GM06990 (cell line): ENCODE measurements at places on chromosomes 12 and 14.

DNA sequence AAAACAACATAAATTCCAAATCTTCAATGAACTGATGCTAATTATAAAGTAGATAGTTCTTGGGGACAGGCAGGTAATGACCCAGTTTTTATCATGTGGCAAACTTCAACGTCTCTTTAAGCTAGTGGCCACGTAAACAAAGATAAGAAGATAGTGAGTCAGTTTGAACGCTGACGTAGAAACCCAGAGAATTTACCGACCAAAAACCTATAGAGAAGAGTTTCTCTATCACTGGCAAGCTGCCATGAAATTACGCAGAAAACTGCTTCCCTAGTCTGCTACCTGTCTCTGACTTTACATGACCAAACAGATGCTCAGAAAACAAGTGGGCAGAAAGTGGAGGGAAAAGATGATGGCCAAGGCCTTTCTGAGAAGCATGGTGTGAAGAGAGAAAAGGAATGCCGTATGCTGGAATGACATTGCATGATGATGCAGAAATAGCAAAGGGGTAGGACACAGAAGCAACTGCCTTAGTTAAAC lies 136.3 kb downstream of the ITPR2 start:
- DNase-seq: no peak

- no peak for DNase-seq
These were observed 119.4 kb upstream of the PLEKHA5 start for GRCh38 chr12:19010087-19010486.

DNA sequence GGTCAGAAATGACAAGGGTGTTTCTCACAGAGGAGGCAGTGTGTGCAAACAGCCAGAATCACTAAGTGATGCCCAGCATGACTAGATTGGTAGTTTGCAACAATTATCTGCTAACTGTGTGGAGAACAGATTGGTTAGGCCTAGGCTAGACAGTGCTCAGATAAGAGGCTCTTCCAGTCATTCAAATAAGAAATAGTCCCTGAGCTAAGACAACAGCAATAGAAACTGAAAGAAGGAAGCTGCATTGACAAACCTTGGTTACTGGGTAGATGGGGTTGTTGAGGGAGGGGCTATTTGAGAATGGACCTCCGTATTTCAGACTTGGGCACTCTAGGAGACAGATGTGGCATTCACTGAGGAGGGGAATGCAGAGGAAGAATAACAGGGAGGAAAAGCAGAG lies 255.0 kb upstream of the NPAS3 start:
- no peak for DNase-seq

DNA sequence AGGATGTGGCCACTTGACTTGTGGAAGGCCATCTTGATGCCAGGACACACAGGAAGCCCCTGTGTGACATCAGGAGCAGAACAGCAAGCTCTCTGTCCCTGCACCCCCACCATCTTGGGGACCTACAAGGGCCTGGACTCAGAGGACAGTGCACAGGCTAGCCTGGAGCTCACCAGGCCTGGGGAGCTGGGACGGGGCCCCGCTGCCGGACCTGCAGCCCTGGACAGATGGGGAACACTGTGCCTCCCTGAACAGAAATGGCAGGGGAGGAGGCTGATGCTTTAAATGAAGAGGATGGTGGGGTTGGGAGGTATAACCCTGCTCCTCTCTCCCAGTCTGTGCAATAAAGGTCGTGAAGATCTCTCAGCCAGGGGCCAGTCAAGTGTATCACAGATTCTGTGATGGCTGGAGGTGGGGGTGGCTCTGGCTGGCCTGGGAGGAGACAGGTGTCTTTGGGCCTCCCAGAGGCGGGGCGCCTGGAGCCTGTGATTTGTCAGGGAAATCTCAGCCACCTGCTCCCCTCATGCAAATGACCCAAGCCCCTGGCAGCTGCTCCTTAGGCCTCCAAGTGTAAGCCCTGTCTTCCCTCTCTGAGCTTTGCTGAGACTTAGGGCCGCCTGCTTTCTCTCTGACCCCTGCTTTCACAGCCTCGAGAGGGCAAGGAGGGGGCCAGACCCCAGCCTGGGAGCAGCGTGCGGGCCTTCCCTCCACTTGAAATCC lies 1.1 kb upstream of the GNB3 start:
- DNase-seq: peak; percentile 66

DNA sequence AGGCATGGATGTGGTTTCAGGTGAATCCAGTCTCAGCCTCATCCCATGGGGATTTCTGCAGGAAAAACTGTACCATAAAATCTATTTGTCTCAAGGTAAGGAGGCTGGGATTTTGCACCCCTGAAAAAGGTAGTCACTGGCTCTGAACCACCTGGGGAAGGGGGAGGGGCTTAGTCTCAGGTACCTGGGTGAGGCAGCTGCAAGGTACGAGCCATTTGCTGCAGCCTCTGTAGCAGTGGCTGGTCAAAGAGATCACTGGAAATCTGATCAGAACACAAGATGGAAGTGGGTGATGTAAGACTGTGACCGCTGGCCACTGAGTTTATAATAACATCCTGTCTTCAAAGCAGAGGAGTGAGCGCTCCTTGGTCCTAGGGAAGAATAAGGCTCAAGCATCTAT lies 209.9 kb upstream of the NOS1 start:
- DNase-seq: no peak

- no peak for DNase-seq
These were observed 300.7 kb upstream of the SEL1L start for GRCh38 chr14:81834308-81834707.

GRCh38 chr12:31959701-31960391 lies 631 bp downstream of the RESF1 start:
- DNase-seq: no peak

DNA sequence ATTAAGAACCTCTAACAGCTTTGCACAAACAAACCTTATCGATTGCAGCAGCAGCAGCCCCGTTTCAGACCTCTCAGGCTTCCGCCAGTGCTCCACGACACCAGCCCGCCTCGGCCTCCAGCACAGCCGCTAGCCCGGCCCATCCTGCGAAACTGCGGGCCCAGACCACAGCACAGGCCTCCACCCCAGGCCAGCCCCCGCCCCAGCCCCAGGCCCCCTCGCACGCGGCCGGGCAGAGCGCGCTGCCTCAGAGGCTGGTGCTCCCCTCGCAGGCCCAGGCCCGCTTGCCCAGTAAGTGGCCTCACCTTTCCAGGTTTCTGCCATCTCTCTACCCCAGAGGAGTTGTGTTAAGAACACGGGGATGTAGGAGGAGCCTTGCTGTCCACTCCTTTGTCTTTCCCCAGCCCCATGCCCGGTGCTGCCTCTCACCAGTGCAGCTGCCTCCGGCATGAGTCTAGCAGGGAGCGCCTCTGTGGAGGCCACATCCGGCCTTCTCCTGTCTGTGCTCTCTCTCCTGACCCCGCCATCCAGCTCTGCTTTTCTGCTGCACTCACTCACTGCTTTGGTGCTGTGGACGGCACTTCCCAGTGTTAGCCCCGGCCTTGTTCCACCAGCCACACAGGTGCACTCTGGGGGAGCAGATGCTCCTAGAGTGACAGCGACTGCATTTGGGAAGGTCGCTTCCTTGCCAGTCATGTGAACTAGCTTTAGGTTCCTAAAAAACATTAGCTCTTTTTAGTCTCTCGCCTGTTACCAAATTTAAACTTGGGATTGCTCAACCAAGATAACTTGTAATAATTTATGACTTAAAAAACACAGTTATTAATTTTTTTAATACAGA lies 71.5 kb downstream of the EP400 start:
- no peak for DNase-seq

DNA sequence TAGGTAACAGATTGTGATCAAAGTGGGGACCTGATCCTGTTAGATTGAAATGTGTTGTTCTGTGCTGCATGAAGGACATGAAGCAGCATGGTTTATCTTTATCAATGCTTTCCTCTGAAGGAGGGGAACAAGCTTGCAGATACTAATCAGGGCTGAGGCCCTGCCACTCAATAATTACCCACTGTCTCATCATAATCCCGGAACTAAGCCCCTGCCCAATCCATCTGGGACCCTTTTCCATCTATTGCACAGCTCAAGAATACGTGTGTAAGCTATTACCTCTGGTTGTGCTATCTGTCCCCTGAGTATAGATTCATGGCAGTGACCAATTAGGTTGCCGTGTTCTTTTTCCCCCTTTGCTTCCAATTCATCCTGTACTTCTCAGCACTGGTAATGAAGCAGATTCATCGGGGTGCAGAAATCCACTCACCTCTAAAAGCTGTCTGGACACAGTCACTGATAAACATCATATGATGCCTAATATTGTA lies 67.8 kb downstream of the OTX2 start:
- no peak for DNase-seq

- no peak for DNase-seq
These were observed 36.6 kb downstream of the LRP6 start for GRCh38 chr12:12230275-12230674.

GRCh38 chr12:122966743-122967550 lies 684 bp upstream of the ABCB9 start:
- DNase-seq: no peak

DNA sequence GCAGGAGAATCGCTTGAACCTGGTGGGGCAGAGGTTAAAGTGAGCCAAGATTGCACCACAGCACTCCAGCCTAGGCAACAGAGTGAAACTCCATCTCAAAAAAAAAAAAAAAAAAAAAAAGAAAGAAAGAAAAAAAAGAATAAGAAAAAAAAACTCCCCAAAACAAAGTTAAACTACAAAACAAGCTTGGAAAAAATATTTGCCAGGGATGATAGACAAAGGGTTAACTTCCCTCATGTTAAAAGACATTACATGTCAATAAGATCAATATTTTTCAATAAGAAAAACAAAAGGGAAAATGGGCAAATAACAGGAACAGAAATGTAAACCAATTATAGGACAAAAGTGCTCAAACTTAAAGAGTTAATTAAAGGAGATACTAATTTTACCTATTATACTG lies 26.4 kb upstream of the HIGD1C start:
- DNase-seq: no peak

DNA sequence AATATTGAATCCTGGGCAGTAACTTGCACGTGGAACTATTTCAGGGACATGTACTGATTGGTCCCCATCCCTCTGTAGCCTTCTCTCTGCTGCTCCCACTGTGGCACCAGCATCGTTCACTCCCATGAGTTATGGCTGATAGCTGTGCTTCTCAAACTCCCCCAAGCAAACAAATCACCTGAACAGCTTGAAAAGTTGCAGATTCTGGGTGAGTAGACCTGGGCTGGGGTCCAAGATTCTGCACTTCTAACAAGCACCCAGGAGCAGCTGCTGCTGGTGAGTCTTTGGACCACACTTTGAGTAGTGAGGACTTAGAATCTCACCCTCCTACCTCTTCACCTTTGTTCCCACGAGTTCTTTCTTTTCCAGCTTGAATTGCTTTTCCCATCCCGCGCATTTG lies 49.4 kb upstream of the ZFP36L1 start:
- no peak for DNase-seq

DNA sequence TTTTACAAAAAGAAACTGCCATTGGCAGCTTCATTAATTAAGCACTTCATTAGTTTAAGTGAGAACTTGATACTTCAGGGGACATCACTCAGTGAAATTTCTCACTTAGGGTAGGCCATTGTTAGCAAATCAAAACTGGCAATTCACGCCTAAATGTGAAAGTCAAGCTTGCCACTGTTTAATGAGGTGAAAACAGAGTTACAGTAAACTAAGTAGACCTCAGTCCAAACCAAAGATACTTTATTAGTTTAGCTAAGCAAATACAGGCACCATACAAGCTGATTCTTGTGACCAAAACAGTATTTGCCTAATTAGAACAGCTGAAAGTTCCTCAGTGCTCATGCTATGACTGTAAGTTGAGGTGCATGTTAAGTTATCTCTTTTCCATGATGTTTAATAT lies 176.5 kb upstream of the CPNE8 start:
- no peak for DNase-seq

DNA sequence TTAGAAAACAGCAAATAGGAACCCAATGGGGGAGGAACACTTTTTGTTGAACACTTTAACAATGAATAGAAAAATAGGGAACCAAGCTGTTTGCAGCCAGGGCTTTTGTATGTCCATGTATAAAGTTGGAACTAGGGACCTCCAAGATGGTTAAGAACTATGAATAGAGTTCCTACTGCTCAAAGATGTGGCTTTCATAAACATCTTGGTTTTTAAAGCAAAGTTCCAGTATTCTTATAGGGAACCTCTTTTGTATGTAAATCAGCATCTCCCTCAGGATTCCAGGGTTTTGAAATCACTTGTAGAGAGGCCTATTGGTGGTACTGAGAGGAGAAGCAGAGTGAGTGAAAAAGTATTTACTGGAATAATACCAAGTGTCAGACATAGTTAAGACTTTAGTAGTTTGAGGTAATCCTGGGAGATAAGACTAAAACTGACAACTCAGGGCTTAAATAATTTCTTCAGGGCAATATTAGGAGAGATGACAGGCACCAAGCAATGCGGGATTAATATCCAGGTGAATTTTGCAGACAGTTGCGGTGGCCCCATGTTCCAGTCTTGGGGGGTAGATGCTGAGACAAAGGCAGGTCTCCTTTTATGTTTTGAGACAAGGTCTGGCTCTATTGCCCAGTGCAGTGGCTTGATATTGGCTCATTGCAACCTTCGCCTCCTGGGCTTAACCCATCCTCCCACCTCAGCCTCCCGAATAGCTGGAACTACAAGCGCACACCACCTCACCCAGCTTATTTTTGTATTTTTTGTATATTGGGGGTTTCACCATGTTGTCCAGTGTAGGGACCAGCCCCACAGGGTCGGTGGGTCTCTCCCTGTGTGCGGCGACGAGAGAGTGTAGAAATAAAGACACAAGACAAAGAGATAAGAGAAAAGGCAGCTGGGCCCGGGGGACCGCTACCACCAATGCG lies 10.4 kb upstream of the EID3 start:
- no peak for DNase-seq

DNA sequence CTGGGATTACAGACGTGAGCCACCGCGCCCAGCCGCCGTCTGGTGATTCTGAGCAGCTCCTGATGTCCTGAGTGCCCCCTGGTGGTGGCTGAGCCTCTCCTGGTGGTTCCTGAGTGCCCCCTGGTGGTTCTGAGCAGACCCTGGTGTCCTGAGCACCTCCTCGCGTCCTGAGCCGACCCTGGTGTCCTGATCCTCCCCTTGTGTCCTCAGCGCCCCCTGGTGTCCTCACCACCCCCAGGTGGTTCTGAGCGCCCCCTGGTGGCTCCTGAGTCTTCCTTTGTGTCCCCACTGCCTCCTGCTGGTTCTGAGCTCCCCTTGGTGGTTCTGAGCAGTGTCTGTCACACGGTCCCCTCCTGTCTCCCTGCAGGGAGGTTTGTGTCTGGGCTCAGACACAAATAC lies 1304.9 kb downstream of the TMEM121 start:
- peak; percentile 83 for DNase-seq

DNA sequence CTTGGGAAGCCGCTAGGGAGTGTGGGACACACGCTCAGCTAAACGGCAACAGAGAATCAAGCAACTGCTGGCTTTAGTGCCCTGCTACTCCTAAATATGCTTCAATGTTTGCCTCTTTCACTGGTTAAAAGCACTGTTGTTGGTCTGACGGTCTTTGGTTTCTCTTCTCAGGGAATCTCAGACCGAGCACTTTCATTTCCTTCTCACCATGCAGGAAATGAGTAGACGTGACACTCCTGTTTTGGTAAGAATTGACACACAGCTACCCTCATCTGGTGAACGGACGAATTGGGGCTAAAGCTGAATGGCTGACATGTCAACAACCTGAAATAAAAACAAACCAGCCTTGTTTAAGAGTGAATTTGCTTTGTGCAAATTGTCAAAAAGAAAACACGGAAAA lies 57.5 kb upstream of the PIWIL1 start:
- no peak for DNase-seq
